ENCODE measurements at places on chromosomes 11 and 22. TPM values are rescaled to one million over a fixed set of nuclear protein-coding genes. Genes with fewer than 3 reads are reported as not detected.

The INS gene
- polyA plus RNA-seq: 124 TPM

The C11orf24 gene
- 79.5 TPM for polyA plus RNA-seq

DNA sequence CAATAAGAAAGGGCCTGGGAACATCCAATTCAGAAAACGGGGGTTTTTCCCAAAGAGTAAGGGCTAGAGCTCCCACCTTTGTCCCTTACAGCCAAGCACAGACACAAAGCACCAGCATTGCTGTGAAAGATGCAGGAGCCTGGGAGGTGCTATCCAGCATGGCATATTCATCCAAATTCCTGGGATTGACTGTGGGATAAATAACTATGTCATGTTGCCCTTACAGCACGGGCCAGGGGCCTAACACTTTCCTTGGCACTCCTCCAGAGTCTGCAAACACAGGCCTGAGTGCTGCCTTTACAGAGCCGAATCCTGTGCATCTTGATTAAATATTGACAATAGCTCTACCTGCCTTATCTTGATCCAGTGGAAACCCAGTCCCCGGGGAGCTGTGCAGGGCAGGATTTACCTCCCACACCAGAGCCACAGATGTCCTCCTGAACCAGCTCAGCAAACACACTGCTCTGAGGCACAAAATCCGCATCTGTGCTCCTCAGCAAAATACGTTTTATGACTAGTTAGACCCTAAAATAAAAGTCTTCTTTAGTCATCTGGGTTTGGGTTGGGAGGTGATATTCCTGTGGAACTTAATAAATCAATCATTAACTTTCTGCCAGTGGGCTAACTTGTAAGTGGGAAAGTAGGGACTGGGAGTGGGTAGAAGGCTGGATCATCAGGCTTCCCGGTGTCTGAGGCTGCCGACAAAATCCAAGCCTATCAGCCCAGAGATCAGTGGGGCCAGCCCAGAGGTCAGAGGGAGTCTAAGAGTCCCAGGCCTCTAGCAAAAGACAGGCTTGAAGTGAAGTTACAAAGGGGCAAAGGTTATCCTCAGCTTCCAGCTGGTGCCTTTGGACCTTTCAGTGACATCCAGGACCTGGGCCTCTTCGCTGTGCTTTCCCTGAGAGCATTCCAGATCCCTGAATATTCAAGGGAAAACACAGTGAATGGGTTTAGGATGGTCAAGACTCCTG lies 36.5 kb downstream of the POU2AF3 start:
- DNase-seq: peak; percentile 64
- no peaks in the 10 kb centered on the region for H3K36me3 ChIP-seq
- H3K27me3 ChIP-seq: no peaks in the 10 kb centered on the region

DNA sequence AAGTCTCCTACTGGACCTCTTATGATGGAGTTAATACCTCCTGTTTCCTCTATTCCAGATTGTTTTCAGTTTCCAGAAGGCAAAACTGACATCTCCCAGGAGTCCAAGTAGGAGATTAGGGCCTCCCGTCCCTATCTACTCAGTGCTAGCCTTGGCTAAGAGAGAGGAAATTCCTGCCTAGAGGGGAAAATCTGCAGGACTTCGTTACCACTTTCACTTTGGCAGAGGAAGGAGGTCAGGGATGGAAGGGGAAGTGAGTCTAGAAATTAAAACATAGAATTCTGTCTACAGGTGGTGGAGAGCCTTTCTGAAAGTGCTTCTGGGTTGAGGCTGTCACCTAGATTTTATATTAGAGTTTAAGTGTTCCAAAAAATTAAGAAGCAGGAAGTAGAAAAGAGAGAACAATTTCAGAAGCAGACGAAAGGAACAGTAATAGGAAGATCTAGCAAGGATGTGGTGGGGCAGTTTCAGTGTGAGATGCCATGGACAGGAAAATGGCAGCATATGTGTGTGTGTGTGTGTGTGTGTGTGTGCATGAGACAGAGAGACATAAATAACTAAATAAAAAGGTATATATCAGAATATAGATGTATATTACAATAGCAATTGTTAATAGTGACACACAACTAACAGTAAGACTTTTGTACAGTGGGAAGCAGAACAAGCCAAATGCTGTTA lies 2.4 kb upstream of the TRIM68 start:
- H3K4me1 ChIP-seq: peaks cover 4% of the 10 kb centered on the region
- H3K4me3 ChIP-seq: no peak overlapping the region
- DNase-seq: no peak
- H3K27me3 ChIP-seq: no peaks in the 10 kb centered on the region
- H3K36me3 ChIP-seq: no peaks in the 10 kb centered on the region

GRCh38 chr11:120214581-120214980 lies 3.7 kb downstream of the OAF start:
- H3K4me3 ChIP-seq: no peak overlapping the region
- no peak overlapping the region for H3K27ac ChIP-seq
- DNase-seq: no peak
- H3K4me1 ChIP-seq: peaks cover 18% of the 10 kb centered on the region
- peaks cover 2% of the 10 kb centered on the region for H3K36me3 ChIP-seq
